ENCODE measurements at places on chromosomes 12 and 14.

- DNase-seq: no peak
Observed at GRCh38 chr14:82725213-82725612, 1191.6 kb upstream of the SEL1L start.

- DNase-seq: no peak
Observed at GRCh38 chr12:3723916-3724805, 28.7 kb downstream of the CRACR2A start.

DNA sequence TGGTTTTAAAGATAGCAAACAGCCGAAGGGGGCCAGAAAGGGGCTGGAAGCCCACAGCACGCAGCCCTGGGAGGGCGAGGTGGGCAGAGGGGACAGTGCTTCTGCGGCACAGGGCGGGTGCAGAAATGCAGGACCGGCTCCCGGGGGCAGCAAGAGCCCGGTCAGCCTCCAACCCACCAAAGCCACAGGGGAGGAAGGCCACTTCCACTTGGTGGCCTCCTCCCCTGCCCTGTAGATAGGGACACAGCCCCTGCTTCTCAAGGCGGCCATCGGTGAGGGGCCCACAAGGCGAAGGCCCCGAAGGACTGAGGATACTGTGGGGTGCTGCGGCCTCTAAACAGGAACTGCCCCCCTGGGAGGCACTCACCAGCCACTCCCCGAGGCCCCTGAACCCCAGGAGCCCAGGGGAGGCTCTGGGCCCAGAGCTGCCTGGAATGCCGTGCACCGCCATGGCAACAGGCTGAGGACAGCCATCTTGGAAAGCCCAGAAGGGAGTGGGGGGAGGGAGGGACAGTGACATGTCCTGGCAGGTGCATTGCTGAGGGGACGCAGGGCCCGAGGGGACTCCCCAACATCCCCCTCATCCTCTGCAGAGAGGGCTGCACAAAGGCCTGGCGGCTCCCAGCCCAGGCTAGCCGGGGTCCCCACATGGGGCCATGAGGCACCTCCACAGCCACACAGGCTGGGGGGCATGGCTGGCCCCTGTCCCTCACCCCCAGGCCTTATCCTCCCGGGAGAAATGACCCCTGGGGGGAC lies 114.7 kb downstream of the NCOR2 start:
- no peak for DNase-seq

GRCh38 chr14:31760277-31760676 lies 199.1 kb downstream of the NUBPL start:
- no peak for DNase-seq

GRCh38 chr12:93358821-93359220 lies 18.9 kb upstream of the NUDT4 start:
- DNase-seq: no peak

DNA sequence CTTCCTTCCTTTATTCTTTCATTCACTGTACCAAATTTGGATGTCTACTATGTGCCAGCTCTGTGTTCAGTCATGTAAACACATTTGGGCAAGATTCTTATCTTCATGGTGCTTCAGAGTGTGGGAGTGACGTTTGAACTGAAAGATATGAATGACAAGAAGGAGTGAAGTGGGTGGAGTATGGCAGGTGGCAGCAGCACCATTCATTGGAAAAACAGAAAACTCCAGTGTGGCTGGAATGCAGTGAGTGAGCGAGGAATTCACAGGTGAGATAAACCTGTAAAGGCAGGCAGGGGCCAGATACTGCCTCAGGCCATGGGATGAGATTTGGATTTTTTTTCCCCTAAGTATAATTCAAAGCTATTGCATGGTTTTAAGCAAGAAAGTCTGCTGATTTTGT lies 140.7 kb upstream of the CCDC198 start:
- DNase-seq: no peak

DNA sequence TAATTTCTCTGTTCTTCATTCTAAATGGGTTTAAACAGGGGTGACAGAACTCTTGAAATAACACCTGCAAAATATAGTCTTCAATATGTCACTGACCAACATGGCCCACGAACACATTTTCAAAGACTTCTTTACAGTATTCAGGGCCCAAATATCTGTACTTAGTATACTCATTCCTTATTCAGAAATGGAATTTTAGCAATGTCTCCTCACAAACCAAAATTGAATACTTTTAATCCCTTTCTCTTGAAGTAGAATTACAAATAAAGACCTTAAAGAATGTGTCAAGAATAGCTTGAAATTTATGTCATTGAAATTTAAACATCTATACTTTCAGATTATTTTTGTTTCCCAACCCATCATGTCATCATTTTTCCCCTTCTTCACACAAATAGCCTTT lies 263.1 kb downstream of the LRIG3 start:
- no peak for DNase-seq

DNA sequence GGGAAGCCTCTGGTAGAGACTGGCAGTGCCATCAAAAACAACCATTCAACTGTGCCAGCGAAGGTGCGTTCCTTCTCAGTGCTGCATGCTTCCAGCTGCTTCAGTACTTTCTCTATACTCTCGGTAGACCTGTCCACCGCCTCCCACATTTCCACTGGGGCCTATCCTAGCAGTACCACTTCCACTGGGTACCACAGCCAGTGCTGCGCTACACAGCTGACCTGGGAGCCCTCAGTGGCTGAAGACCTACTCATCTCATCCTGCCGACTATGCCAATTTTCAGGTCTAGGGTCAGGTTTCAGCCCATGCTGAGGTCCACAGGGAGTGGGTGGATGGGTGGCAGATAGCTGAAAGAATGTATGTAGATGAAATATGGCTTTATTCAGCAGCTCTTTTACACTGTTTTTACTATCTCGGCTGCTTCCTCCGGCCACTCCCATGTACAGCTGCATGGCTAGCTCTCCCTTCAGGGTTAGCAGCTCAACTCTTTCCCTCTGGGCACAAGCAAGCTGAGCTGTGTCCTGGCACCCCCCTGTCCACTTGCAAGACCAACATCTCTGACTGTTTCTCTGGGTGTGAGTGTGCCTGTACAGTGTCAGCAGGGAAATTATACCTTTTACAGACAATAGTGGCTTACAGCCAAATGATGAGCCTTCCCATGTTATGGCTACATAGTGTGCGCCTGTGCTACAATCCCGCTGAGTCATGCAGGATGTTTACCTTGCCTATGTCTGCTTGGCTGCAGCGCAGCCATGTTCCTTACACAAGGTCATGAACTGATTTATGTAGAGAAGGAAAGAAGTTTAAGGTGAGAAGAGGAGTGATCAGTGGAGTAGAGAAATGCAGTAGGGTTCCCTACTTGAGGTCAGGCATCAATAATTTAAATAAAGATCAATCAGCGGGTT lies 125.7 kb upstream of the DDHD1 start:
- no peak for DNase-seq

GRCh38 chr12:132950844-132951535 lies 5.1 kb downstream of the ZNF605 start:
- no peak for DNase-seq

DNA sequence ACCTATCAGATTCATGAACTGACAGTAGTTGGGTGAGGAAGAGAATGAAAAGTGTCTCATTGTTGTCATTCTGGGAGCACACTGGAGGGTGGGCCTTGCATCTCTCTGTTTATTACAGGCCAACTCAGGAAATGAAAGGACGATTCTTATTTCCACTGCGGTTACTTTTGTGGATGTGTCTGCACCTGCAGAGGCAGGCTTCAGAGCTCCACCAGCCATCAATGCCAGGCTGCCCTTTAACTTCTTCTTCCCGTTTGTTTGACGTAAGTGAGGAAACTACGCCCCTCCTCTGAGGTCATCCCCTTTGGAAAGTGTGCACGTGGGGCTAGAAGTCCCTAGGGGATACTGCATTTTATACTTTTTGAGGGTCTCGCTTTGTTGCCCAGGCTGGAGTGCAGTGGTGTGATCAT lies 33.7 kb downstream of the TCTN1 start:
- peak; percentile 59 for DNase-seq

DNA sequence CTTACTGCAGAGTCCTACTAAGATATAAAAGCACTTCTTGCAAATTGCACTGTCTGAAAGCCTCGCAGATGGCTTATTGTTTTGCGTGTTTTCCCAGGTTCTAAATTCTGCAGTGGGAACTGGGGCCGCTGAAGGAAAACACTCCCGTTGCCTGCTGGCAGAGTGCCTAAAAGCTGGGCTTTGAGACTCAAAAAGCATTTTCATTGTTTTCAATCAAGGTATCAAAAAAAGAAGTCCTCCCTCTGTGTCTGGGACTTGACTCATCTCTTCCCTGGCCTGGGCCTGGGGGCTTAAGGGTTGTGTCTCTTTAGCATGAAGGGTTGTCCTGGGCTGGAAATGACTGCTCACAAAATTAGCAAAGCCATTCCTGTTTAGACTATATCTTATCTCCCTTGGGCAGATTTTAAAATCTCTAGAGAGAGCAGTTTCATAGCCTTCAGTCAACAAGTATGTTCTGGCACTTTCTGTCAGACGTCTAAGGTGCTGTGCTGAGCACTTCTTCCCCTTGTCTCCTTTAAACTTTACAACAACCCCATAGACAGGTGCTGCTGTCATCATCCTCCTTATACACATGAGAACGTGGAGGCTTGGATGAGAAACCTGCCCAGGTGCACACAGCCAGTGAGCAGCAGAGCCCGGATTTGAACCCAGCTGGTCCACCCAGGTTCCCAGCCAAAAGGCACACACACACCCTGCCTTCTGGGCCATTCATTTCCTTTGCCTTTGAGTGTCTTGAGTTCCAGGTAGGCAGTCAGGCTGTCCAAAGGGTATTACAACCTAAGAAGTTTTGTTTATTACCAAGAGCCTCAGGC lies 31.1 kb downstream of the ELK3 start:
- DNase-seq: no peak

GRCh38 chr14:53032161-53032803 lies 81.4 kb upstream of the FERMT2 start:
- no peak for DNase-seq

DNA sequence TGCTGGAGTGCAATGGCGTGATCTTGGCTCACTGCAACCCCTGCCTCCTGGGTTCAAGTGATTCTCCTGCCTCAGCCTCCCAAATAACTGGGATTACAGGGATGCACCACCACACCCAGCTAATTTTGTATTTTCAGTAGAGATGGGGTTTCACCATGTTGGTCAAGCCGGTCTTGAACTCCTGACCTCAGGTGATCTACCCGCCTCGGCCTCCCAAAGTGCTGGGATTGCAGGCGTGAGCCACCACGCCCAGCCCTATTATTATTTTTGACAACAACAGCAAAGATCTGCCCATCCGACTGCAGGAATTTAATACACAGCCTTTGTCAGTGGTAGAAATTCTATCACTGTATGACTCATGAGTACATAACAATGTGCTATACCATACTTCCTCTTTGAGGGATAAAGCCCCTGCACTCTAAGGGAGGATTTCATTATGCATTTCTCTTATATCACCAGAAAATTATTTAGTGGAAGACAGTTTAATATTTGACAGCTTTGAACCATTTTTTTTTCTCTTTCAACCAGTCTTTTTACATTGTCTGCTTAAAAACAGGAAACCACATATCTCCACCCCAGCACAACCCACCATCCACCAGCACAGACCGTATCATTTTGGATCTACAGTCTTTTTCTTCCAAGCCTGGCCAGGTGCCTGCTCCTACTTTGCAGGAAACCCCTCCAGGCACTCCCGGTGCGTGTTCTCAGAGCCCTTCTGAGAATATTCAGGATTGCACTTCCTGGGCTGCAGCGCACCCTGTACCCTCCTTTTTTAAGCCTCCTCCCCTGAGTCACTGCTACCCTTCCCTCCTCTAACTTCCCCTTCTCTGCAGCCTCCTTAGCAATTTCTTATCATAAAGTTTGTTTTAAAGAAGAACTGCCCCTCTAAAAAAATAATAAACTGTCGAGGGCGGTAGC lies 594 bp downstream of the ARHGDIB start:
- peak; percentile 74 for DNase-seq

GRCh38 chr14:75168586-75169335 lies 7.7 kb downstream of the TMED10 start:
- no peak for DNase-seq

- no peak for DNase-seq
Observed at GRCh38 chr14:41277450-41277849, 329.2 kb upstream of the LRFN5 start.

GRCh38 chr12:111361717-111362576 lies 6.9 kb downstream of the PHETA1 start:
- no peak for DNase-seq

- peak; percentile 97 for DNase-seq
Observed at GRCh38 chr14:69013943-69014782, 35.1 kb upstream of the ACTN1 start.

DNA sequence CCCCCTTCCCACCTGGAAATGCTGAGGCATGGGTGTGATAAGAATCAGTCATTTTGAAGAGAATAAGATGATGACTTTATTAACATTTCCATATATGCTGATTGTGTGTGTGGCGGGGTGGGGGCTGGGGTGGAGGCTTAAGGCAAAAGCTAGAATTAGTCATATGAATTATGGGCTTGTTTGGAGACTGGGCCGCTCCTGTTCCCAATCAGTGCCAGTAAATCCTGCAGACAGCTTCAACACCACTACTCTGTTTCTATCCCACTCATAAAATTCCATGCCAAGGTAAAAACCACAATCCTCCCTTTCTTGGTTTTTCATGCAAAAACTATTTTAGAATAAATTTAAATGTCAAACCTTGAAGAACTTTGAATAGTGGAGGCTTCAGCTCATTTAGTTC lies 29.9 kb upstream of the SLC38A2 start:
- DNase-seq: no peak

- DNase-seq: no peak
Observed at GRCh38 chr14:33057585-33057984, 118.9 kb downstream of the NPAS3 start.

DNA sequence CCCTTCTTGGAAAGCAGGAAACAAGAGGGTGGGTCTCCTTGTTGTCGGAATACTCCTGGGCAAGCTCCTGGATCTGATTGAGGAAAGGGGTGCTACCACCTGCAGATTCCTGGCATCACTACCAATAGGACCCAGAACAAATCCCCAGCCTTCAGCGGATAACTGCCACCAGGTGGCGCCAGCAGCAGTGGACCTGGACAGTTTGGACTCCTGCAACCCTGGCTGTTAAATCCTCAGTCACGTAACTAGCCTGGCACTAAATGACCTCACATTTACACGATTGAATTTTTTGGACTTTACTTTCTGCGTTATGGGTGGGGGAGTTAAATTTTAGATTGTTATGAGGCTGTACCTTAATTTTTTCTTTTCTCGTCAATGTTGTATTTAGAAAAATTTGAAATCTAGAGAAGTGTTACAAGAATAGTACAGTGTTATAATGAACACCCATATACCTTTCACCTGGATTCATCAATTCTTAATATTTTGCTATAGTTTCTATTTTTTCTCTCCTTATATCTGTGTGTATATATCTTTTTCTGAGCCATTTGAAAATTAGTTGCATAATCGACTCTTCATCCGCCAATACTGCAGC lies 95.6 kb downstream of the GAS2L3 start:
- DNase-seq: peak; percentile 85

- no peak for DNase-seq
Observed at GRCh38 chr14:36258241-36258640, 62.2 kb downstream of the MBIP start.

- no peak for DNase-seq
Observed at GRCh38 chr14:64438181-64438841, 27.0 kb upstream of the AKAP5 start.

DNA sequence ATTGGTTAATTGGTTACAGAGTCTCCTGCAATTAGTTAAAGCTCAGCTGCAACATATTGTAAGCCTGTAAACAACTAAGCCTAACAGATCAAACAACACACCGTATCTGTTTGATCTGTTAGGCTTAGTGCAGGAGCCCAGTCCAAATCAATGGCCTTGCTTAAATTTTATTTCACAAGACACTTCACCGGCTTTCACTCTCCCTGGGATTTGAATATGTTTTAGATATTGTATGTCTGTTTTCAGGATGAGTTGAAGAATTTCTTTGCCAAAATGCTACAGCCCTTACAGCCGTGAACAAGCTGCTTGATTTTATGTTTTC lies 5.5 kb upstream of the RNASE1 start:
- DNase-seq: no peak
